CD8-positive, alpha-beta memory T cell (primary cell): ENCODE measurements at places on chromosomes 16 and 17.

DNA sequence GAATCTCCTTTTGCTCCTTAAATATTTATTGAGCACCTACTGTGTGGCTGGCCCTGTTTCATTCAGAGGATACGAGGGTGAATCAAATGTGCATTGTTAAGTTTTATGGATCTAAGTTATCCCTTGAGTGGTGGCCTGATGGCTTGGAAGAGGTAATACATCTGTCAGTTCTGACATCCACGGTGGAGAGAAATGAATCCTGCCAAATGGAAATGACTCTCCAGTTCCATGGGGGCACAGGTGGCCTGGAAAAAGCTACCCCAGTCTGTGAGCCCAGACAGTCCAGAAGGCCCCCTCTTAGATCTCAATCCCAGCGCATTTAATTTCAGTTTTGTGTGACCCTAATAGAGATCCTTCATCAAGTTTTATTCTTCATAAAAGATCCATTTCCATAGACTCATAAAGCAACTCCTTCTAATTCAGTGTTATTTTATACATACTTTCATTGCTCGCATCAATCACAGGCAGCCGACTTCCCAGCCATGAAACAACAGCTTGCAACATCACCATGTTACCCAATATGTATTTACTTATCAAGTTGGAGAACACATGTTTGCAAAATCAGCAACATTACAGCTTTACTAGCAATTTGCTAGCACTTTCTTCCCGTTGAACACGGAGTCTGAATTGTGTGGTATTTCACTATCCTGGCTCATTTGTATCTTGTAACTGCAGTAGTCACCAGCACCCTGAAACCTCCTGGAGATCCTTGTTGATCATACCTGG is 334.8 kb upstream of the HSBP1 start:
- DNase-seq = no peak

GRCh38 chr17:54347495-54347894 is 524.8 kb downstream of the KIF2B start:
- no peak for DNase-seq

DNA sequence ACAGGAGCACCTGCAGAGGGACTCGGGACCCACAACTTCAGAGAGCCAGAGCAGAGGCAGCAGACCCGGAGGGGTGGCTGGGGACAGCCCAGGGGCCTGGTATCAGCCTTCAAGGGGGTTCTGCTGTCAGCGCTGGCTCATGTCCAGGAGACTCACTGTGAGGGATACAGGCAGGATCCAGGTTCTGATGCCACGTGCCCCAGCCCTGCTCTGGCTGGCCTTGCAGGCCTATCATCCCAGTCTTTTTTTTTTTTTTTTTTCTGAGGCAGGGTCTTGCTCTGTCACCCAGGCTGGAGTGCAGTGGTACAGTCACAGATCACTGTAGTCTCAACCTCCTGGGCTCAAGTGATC is 9.0 kb upstream of the MTSS2 start:
- DNase-seq = no peak

- DNase-seq = peak; percentile 61
Observed at GRCh38 chr17:42720996-42721583, 23.8 kb downstream of the EZH1 start.

DNA sequence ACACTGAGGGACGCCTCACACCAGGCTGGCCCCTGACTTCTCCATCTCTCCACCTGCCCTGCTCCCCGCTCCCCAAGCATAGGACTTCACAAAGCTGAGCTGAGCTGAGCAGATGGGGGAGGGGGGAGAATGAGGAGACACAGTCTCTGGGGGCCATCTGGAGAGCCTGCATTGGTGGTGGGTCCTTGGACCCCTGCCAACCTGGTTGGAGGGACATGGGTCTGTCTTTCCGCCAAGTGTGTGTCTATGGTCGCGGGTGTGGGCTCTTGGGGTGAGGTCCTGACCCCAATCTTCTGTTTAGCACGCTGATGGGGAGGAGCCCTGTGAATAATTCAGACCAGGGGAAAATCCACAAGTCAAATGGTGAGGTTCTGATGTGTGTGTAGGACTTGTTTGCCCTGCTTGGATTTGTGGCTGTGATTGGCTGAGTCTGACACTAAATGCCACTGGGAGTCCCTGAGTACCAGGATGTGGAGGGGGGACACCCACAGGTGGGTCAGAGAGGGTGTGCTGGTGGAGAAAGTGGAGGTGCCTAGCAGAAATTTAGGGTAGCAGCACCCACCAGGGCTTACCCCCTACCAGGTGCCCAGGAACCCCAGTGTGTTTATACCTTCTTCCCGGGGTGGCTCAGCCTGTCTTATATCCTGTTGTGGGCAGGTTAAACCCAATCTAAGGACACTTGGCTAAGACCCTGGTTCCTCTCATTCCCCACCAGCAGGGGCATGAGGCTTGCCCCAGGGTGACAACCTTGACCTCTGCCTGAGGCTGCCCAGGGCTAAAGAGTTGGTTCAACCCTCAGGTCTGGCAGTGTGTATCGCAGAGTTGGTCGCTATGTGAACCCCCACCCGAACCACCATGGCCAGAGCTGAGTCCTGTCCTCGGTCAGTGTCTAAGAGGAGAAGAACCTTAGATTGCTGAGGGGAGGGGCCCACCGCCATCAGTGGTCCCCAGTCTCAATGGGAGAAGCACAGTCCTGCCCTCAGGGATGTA is 2.1 kb downstream of the FMNL1 start:
- DNase-seq = peak; percentile 53

DNA sequence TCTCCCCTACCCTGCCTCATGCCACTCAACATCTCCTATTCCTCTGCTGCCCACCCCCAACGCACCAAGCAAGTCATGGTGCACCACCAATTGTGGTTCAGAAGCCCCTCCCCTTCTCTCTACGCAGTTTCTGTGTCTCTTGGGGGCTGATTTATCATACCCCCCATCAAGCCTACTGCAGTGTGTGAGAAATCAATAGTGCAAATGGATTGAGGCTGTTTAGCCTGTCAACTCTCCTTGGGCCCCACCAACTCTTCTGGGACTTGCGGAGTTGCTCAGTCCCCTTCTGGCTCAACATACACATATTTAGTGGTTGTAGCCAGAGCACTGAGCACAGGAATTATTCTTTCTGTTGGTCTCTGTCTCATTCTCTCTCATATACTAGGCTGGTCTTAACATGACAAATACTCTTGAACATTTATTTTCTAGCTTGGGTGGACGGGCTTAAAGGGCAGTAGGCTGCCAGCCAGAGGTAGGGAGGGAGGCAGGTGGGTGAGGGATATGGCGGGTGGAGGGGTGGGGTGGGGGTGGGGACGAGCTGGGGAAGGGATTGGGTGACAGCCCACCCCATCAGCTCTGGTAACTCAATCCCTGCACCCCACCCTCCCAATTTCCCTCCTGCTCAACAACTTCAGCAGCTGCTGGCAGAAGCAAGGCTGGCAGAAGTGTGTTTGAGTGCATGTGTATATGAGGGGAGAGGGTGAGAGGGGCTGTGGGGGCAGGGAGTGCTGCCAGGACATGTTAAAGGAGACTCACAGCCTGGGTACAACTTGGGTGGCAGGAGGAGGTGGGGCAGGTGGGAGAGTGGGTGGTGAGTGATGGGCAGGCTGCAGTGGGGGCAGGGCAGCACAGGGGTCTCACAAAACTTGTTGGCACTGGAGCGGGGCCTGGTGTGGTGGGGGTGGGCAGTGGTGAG is 4.9 kb downstream of the RARA start:
- no peak for DNase-seq

GRCh38 chr16:67169642-67170167 is 633 bp upstream of the NOL3 start:
- peak; percentile 31 for DNase-seq

DNA sequence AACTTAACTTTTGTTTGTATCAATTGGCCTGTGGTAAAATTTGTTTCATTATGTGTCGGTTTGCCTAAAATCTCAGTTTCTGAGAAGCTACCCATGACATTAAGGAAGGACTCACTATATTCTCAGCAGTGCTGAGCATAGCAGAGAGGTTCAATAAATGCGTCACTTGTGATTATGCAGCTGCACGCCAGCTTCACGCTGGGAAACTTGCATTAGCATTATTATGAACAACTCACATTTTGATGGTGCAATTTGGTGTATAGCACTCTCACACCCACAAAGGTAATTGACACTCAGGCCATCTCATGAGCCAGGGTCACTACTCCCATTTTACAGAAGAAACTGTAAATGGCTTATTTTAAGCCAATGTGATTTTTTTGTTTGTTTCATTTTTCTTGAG is 80.6 kb upstream of the SALL1 start:
- DNase-seq = no peak

- DNase-seq = no peak
Observed at GRCh38 chr17:77581480-77581879, 377.0 kb upstream of the TNRC6C start.

GRCh38 chr16:65229191-65229662 is 107.4 kb upstream of the CDH11 start:
- no peak for DNase-seq

- DNase-seq = no peak
Observed at GRCh38 chr17:14072881-14073280, 3.6 kb downstream of the COX10 start.

- DNase-seq = no peak
Observed at GRCh38 chr16:49472598-49472997, 99.0 kb downstream of the C16orf78 start.

GRCh38 chr17:69405096-69405495 is 9.4 kb upstream of the MAP2K6 start:
- DNase-seq = no peak

DNA sequence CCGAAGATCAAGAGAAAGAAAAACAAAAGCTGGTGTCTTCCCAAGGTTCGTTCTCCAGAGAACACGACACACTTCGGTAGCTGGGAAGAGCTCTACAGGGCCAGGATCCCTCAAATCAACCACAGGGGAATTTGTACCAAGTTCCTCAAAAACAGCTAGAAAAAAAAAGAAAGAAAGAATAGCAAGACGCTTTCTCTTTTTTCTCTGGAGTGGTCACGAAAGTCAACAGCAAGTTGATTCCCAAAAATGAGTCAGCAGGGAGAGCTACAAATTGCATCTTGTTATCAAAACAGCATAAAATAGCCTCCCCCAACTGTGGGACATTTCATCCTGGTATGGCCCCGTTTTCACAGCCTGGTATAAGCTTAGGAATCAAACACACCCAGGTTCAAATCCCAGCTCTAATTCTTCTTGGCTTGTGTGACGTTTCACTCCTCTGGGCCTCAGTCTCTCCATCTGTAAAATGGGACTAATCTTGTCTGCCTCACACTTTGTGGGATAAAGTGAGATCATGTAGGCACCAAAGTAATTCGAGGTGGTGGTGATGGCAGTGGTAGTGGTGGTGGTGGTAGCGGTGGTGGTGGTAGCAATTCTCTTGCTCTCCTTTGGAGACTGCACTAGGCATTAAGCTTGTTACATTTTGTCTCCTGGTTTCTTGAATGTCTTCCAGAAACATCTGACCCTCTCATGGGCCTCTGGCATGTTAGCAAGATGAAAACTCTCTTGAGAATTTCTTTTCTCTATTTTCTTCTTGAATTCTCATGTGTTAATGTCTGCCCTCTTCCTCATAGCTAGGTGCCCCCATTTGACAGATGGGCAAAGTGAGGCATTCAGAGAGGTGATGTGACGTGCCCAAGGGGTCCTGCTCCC is 988 bp upstream of the IL21R start:
- DNase-seq = no peak

DNA sequence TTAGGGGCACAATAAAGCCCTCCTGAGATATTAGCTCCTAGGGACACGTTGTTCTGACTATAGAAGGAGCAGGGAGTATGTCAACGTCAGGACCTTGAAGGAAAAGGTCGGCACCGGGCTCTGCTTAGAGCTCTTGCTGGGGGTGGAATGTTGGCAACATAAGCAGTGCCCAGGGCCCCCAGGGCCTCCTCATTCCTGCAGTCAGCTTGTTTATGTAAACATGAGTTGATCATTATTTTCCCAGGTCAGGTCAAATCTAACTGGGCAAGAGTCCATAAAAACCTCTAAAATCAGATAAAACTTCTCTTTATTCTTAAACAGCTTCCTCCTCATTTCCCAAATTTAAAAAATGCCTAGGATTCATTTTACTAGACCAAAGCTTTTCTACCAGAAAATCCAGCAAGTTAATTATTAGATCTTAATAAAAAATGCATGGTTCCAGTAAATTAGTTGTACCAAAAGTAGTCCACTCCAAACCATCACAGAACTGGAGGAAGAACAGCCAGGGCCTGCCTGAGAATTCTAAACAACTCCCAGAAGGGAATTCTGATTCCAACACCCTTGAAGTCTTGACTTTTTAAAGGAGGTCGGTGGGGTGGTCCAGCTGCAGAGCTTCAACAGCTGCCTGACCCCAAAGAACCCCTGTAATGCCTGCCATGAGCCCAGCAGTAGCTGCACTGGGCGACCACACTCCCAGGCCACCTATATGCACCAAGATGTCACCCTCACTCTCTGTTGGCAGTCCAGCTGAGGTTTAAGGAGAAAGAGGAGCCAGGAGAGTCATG is 54.3 kb downstream of the AMFR start:
- DNase-seq = no peak

DNA sequence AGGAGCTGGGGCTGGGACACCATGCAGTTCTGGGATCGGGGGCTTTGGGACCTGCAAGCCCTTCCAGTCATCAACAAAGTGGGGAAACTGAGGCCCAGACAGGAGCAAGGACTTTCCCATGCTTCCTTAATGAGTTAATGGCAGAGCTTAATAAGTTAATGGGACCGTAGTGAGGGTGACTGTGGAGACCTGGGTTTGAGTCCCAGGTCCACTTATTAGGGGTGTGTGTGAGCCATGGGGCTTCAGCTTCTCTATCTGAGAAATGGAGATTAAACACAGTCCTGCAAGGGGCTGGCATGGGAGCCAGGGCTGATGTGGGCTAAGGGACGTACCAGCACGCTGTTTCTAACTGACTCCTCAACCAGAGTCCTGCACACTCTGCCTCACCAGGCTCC is 41.7 kb upstream of the NKD1 start:
- no peak for DNase-seq

- no peak for DNase-seq
Observed at GRCh38 chr16:25093208-25094061, 18.1 kb upstream of the LCMT1 start.

DNA sequence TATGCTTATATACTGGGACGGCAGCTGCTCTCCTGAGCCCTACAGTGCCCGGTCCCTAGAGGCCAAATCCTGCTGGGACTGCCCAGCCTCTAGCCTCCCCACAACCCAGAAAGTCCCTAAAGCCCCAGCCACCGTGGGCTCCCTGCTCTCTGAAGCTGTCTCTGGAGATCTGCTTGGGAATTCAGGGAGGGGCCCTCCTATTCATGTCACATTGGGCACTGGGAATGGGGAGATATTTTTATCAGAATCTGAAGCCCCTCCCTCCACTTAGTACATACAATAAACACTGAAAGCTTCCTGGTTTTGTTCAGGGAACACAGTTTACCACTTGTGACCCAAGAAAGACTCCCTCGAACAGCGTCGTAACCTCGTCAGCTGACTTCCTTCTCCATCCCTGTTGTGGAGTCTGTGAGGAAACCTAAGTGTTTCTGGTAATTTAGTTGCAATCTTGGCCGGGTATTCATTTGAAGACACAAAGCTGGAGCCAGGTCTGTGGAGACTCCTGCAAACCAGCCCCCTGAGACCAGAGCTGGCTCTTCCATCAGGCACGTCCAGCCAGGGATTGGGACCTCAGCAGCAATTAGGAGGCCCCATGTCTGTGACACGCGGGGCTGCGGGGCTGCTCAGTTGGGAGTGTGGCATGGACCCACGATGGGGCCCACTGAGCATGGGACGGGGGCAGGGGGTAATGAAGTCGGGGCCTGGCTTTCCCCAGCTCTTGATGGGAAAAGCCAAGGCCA is 38.5 kb downstream of the PGS1 start:
- DNase-seq = no peak

- no peak for DNase-seq
Observed at GRCh38 chr17:74353446-74354060, 8.1 kb downstream of the BTBD17 start.

- no peak for DNase-seq
Observed at GRCh38 chr17:8729421-8729820, 15.2 kb downstream of the CCDC42 start.

GRCh38 chr17:5164436-5164835 is 27.2 kb downstream of the ZNF594 start:
- no peak for DNase-seq
